Panc1 (cell line): ENCODE measurements at places on chromosomes 3 and 15.

GRCh38 chr3:50212502-50212901 is 7.4 kb downstream of the SLC38A3 start:
- DNase-seq, result no peak

DNA sequence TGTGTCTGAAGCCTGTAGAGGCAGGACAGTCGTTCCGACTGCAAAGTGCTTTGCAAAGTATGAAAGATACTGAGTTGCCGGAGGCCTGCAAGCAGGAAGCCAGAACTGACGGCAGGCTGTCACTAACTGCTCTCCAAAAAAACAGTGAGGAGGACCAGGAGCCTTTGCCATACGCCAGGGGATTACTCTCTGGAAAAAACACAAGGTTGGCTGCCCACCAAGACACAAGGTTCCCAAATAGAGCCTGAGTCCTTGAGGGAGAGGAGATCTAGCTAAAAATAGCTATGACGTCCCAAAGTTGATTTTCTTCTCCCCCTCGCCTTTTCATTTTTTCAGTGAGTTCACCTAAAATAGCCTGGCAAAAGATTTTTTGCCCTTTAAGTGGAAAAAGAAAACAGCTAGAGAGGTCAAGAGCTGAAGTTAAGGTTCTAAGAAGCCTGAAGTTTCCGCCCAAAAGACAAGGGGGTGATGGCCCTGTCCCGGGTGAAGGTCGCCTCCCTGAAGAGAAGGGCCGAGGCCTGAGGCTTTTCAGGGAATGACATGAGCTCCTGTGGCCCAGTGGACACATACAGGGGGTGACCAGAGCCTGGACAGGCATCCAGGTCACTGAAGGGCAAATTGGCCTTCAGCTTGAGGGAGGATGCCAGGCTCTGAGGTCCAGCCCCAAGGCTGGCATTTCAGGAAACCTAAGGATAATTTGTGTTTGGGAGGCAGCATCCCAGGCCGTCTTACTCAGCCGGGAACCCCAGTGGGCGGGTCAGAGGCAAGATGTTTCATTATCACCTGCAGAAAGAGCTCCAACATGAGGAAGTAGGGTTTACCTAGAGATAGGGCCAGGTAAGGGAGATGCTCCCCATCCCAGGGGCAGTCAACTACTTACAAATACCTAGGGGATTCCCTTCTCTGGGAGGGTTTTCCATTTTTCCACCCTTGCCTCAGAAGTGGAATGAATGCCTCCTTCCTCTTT is 44.9 kb upstream of the DGKG start:
- DNase-seq, result no peak

- DNase-seq, result no peak
These were observed 314.2 kb downstream of the LPP start for GRCh38 chr3:188468196-188468595.

DNA sequence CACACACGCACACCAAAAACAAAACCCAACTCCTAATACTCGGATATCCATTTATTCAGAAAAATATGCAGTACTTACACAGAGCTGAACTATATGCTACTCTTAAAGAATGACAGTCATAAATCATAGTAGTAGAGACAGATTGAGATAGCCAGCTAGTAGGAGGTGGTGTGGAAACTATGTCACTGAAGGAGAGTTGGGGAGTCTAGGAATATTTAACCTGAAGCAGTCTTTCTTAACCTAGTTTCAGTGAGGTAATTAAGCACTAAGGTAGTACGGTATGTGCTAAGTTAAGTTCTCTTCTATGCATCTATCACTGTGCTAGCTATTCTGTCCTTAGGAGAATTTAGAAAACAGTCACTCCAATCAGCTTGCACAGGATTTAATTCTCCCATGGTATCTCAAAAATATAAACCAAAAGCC is 54.2 kb downstream of the ANKRD28 start:
- no peak for DNase-seq

DNA sequence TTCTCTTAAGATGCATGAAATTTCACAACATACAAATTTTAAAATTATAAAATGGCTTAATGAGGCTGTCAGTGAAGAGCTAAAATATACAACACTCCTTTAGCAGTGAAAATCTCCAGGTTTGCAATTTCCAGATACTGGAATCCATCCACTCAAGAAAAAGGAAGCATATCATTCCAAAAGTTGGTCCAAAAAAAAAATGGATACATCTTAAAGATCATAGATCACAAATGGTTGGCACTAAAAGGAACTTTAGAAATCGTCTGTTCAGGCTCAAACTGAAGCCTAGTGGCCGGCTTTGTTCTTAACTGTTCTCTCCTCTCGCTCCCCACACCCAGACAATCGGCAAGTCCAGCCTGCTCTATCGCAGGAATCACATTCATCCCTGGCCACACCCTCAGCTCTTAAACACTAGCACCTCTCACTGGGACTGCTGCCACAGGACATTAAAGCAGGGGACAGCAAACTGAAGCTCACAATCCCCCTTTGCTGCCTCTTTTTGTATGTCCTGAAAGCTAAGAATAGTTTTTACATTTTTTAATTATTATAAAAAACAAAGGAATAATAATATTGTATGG is 130.3 kb upstream of the CDIN1 start:
- no peak for DNase-seq

DNA sequence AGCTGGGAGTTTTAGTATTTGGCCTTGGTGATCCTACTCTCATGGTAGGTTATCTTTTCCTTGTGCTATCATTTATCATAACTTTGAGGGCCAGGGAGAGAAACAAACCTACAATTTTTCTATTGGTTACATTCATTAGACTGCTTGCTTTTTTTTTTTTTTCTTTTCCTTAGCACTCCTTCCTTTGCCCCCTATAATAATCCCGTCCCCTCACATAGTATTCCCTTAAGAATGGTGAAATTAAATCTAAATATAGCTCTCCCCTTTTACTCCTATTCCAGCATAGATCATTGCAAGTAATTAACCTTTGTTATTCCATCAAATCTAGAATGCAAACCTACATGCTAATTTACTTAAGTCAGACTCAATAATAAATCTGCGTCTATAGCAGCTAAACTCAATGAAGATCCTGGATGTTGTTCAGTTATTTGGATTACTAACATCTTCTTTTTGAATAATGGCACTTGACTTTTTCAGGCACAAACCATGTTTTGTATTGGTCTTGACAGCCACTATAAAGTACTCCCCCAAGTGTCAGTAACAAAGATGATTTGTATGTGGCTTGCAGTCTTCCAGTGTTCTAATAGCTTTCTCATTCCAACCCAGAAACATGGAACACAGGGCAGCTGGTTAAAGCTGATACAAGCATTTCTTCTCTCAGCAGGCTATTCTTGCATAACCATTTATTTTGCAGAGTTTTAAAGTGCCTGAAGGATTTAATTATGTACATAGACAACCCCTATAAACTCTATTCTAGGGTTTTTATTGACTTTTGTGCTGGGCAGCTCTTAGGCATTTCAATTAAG is 420.6 kb downstream of the MECOM start:
- DNase-seq, result no peak

DNA sequence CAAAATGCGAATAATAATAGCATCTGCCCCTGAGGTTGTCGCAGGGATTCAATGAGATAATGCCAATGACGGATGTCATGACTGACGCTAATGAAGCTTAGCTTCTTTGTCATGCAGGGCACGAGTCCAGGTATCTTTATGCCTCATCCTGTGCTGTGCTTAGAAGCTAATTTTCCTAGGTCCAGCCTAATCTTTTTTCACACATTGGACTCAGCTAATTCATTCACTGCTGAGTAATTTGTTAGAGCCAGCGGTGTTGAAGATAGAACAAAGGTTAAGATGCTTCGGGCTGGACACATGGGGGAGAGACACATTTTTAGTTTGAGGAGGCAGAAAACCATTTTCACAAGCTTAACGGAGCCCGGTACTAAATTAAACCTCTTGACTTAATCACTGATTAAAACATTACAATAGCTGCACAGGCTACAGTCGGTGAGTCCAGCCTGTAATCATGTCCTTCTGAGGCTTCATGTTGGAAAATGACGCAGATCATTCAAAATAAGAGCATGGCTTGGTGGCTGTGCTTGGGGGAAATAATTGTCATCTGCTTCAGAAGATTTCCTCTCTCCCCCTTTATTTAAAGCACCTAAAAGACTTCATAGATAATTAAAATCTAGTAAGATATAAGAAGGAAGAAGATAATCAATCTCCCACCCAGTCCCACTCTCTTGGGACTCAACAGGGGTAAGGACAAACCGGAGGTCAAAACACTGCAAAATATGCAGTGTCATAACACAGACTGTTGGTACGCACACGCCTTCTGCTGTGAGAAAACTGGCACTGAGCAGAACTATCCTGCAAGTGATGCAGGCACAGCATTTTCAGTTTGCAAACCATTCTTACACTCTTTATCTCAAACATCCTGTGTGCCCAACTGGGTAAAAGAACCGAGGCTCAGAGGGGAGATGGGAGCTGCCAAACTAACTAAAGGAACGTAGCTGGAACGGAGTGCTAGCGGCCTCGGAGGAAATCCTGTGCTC is 3.3 kb upstream of the CCDC174 start:
- no peak for DNase-seq

DNA sequence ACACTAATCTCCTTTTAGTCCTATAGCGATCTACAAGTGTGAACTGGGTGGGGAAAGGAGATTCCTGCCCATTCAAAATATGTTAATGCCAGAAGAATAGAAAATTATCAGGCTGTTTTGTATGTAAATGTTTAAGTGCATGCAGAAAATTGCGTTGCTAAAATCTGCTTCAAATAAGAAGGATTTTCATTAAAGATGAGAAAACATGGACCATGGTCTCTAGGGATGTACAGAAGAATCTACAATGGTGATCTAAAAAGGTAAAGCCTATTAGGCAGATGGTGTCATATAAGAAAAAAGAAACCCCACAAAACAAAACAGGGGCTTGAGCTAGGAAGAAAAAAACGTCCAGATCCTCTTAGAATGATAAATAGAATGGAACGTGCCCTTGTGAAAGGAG is 287.5 kb upstream of the ROBO1 start:
- no peak for DNase-seq

- no peak for DNase-seq
These were observed 3.9 kb downstream of the SLC6A1 start for GRCh38 chr3:10996345-10997013.

GRCh38 chr3:131142580-131142979 is 115.9 kb downstream of the NEK11 start:
- no peak for DNase-seq

DNA sequence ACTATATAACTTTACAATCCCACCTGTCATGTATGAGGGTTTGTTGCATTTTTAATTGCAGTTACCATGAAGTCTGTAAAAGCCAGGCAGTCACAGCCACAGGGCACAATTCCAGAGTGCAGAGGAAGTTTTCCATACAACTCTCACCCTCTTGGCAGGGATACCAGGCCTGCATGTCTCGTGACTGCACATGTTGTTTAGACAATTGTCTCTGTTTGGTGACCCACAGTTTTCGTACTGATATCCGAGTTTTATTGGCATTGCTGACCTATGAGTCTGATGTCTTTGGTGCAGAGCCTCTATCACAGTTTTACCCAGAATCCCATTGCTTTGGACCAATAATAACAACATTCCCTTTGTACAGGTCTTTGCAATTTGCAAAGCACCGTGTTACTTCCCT is 24.9 kb upstream of the MYZAP start:
- no peak for DNase-seq

DNA sequence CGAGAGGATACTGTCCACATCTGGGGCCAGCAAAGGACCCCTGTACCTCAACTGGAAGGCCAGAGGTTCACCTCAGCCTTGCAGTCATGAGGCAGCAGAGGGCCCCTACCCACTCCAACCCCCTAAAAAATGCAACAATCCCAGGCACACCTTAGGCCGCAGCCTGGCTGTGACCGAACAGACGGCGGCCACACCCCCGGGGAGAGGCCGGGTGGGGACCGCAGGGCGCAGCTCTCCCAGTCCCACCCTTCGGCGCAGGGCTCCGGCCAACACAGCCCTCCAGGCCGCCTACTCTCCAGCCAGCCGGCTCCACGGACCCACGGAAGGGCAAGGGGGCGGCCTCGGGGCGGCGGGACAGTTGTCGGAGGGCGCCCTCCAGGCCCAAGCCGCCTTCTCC is 457 bp upstream of the DNAJA4 start:
- DNase-seq, result no peak

- no peak for DNase-seq
These were observed 96.7 kb downstream of the CD47 start for GRCh38 chr3:107994181-107994580.

- DNase-seq, result no peak
These were observed 38.2 kb upstream of the FAM3D start for GRCh38 chr3:58704745-58705144.

- no peak for DNase-seq
These were observed 48.6 kb upstream of the SLCO2A1 start for GRCh38 chr3:134078169-134078831.

- no peak for DNase-seq
These were observed 1.2 kb downstream of the CCDC9B start for GRCh38 chr15:40339621-40339945.
